ENCODE measurements at places on chromosomes 6 and 20.

DNA sequence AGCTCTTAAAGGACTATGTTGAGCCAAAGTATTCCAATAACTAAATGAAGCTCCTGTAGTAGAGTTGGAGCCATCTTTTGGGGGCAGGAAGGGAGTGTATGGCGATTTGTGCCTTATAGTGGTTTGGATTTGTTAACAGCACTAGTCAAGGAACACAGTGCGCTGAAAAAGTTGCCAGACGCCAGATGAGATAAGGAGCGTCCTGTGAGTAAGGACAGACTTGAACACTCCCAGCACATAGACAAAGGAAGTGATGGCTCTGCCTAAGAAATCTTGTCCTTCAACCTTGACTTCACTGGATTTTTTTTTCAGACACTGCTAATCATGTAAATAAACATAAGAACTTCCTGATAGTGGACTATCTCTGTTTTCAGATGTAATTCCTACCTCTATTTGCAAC, 136.9 kb downstream of the TRMT11 start:
- no peak for DNase-seq

DNA sequence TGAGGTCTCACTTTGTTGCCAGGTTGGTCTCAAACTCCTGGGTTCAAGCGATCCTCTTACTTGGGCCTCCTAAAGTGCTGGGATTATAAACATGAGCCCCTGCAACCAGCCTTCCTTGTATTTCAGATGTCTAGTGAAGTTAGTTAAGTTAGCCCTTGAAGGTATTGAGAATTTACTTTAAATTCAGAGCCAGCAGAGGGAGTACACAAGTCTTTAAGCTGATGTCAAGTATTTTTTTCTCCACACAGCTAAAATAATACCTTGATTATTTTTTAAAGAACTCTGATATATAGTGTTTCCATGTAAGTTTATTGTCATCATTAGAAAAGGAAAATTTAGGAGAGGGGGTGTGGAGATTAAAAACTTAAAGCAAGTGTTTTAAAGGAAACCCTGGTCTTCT, 9.8 kb downstream of the FOXO3 start:
- DNase-seq, result no peak

DNA sequence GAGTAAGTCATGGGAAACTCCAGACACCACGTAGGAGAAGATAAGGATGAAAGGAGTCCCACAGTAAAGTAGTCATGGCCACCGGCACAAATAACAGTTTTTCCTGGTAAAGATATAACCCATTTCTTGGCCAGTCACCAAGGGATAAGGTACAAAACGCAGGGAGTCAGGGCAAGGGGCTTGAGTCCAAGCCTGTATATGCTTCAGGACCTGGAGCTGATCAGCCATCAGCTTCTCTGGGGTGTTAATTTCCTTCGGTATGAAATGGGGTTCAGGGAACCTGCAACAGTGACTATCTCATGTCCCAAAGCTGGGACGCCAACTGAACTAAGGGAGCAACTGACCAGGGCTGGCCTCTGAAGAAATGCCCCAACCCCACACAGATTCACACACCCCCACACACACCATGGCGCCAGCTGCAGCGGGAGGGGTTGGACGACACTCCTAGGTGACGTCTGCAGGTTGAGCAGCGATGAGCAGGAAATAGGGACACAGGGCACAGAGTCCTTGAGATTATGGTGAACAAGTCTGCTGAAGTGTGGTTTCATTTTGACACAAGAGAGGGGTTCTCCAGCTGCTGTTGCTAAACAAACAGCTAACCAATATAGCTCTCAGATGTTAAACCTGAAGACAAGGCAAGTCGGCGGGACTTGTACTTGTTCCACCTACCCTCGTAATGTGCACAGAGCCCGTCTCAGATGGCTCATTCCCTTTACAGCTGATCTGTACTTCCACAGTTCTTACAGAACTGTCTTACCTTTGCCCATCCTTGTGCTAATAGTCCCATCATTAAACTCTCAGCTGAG, 7.4 kb upstream of the ADTRP start:
- DNase-seq, result no peak

DNA sequence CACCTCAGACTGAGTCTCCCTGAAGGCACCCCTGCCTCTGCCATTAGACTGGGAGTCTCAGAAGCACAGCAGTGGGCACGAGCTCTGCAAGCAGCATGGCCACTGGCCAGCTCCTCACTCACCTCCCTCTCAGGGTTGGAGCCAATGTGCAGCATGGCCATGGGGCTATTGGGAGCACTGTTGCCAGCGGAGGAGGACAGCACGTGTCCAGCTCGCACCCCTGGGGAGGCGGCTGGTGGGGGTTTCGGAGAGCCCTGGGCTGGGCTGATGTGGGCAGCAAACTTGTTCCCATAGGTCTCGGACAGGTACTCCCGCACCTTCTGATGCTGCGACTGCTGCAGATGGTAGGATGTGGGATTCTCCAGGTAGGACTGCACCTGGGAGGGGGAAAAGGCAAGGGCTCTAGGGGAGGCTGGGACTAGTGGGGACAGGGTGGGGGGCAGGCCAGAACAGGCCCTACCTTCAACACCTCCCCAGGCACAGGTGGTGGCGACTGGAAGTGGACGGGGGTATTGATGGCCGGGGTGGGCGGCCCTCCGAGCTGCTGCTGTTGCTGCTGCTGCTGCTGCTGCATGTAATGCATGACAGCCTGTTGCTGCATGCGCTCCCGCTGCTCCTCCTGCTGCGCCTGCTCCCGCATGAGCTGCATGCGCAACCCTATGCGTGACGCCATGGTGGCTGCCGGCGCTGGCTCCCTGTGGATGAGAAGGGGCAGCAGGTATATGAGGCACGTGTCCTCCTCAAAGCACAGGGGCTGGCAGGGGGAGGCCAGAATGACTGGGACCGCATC, 44.7 kb downstream of the TFEB start:
- no peak for DNase-seq

DNA sequence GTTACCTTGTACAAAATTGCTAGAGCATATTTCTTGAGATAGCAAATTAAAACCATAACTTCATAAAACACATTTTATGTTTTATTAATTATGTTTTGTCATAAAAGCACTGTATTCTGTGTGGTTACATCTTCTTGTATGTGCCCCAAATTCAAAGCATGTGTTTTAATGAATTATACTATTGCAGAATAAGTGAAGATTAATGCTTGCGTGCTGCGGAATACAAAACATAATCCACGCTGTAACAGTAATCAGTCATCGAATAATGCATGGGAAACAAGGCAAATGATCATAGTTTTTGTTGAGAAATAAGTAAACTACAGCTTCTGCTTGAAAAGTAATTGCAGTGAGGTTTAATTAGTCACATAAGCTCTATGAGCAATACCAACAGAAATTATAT, 459.2 kb upstream of the SOX4 start:
- DNase-seq, result no peak

DNA sequence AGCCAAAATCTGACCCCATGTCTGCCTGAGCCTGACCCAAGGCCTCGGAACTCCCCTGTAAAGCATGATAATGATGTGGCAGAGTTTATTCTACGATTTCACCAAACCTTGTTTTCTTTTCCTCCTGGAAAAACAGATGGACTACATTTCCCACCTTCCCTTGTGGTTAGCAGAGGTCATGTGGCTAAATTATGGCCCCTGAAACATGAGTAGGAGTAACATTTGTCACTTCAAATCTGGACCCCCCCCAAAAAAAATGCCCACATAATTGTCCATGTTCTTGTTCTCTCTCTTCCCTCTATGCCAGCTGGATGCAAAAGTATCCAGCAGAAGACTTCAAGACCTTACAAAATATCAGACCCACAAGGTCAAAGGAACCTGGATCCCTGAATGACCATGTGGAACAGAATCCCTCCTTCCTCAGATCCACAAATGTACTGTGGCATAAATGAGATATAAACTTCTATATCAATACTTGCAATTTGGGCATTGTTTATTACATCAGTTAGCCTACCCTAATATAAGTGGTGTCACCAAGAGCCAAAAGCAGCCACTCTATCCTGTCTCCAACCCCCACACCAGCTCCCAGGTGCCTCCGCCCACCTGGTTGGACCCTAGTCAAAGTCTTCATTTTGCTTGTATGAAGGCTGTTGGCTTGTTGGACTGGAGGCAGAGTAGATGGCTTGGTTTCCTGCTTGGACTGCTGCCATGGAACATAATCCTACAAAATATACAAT, 1.4 kb downstream of the C20orf96 start:
- DNase-seq, result no peak

GRCh38 chr6:111747396-111747795, 125.9 kb downstream of the FYN start:
- no peak for DNase-seq

DNA sequence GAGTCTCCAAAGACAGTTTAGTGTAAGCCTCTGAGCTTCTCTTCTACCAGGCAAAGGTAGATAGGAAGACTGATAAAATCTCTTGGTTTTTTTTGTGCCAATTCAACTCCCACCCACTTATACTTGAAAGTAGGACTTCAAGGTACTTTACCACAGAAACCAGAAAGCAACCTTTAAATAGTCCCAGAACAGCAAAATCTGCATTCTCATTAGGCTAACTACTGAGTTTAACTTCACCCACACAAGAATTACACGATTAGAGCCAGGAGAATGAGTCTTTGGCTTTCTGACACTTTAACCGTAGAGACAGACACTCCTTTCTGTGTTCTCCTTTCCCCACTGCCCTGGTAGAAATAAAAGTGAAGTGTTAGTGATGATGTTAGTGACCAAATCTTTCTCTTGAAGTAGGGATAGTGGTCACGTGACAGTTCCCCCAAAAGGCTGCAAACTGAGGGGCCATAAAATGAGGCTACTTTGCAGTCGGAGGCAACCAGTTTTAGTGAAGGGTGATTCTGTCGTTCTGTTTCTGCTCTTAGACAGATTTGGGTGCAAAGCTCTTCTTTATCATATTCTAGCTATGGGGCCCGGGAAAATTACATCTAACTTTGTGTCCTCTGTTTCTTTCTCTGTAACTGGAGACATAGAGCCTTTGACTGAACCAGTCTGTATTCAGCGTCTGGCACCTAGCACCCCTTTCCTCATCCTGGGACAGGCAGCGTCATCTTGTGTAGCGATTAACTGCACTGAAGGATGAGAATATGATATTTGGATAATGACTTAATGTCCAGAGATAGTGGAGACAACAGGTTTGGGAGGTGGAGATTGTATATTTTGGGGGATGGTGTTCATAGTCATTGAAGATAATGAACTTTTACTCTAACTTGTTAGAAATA, 206.4 kb upstream of the CITED2 start:
- no peak for DNase-seq

DNA sequence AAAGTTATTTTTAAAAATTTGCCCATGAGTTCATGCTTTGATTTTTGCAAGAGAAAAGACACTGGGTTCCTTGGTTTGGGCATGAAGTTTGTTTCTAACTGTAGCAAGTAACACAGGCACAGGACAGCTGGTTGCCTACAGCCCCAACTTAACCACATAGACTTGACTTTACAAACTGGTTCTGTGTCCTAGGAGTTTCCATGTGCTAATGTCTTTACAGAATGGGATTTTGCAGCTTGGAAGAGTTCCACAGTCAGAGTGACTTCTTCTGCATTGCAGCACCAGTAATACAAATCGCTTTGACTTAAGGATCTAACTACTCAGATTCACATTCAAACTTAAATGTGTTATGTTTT, 44.3 kb downstream of the OR2B2 start:
- no peak for DNase-seq

GRCh38 chr6:134247231-134247833, 70.6 kb downstream of the SGK1 start:
- DNase-seq, result peak; percentile 25

- DNase-seq, result no peak
Measured at GRCh38 chr20:51340451-51340840, 202.1 kb downstream of the NFATC2 start.

- no peak for DNase-seq
Measured at GRCh38 chr6:106162921-106163320, 76.8 kb downstream of the PRDM1 start.

DNA sequence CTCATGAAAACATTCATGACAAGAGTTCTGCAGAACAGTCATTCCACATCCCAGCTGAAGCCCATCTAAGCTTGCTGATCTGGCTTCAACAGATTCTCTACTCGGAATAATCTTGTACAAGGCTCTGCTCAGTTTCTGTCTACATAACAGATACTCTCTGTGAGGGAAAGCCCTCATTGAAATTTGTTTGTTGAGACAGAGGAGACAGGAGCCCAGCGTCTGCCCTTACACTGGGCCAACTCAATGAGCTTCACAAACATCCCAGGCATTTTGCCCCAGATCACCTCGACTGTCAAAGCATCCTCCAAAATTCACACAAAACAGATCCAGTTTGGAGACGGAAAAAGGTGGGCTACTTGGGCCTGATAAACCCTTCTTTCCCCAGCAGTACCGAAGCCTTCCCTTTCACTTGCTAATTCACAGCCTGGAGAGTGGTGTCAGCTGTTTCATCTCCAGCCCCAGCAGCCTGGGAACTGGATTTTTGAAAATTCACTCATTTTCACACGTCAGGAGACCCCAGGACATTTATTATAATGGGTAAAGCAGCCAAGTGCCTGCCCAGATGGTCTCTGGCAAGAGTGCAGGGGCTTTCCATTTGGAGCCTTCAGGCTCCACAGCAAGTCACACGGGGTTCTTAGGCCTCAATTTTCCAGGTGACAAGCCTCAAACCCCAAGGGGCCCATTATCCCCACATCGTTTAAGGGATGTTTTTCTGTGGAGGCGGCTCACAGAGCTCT, 7.3 kb downstream of the CCDC167 start:
- DNase-seq, result no peak

DNA sequence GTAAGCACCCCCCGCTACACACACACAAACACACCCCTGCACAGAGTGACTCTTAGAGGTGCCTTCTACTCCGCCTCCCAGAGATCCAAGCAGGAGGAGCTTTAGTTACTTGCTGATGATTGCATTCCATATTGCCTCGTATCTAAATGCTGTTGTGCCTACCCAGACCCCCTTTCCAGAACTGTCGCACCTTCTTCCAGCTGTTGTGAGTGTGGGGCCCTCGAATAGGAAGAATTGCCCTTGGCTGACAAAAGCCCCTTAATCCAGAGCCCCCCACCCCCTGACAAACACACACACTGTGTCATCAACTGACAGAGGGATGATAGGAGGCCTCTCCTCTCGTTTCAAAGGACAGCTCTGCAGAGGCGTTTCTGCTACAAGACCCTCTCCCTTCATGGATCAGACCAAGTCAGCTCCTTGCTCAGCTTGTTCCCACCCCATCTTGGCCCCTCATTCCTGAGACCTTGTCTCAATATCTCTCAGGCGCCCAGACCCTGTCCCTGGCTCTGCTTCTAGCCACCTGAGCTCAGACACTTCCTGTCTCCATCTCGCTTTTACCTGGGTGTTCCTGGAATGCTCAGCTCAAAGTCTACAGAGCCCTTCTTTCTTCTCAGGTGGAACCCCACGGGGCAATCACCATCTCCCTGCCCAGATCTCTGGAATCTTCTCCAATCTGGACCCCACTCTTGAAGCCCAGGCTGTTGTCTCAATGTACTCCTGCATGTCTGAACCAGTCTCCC, 4.0 kb upstream of the VSX1 start:
- no peak for DNase-seq
